ENCODE measurements at places on chromosomes 2 and 18.

DNA sequence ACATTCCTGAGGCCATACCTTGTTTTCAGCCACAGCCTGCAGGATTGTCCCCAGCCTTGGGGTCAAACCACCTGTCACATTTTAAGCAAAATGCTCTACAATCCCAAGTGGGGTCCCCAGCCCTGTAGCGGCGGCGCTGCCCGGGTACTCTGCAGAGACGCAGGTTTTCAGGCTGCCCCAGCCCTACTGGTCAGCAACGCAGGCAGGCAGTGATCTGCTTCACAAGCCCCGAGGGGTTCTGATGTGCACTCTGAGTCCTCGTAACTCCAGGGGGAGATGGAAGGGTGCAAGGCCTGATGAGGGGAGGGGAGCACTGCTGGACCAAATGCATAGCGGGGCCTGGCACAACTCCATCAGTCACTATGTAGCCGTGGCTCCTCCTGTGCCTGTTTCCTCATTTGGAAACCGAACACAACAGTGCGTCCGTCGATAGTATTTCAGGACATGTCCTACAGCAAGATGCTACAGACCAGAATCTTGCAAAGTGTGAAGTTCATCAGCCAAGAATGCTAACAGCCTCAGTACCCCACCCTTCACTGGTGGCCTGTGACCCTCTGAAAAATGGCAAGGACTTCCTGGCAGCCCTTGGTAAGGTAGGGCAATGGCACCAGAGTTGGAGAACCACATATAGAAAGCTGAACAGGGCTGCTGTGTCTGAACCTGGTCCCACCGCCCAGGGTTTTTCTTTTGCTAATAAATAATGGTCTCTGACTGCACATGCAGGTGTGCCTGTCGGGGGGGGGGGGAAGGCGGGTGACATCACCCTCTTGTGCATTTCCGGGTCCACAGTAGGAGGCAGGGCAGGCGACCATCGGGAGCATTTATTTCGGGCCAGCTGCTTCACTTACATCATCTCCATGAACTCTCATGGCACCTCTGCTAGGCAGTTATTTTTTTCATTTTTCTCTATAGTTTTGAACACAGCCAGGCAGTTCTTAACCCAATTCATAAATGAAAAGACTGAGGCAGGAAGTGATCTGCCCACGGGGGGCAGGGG, 50.6 kb upstream of the TFCP2L1 start:
- DNase-seq: no peak

DNA sequence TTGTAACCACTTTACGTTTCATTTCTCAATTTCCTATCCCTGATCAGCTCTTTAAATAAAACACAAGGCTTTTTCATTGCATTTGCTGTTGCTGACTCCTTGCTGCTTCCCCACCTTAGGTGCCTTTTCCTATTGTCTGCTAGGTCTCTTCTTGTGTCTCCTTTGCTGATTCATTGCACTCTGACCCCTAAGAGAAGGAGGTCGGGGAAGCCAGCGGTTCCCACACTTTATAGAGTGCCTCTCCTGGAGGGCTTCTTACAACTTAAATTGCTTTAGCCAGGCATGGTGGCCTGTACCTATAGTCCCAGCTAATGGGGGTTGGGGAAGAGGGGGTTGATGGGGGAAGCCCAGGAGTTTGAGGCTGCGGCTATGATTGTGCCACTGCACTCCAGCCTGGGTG, 495.0 kb downstream of the DLGAP1 start:
- no peak for DNase-seq

- DNase-seq: no peak
These were observed 41.2 kb downstream of the AKAIN1 start for GRCh38 chr18:5155907-5156287.

- no peak for DNase-seq
These were observed 357.0 kb upstream of the ID2 start for GRCh38 chr2:8324901-8325300.

- DNase-seq: no peak
These were observed 34.5 kb downstream of the INPP5D start for GRCh38 chr2:233094614-233095013.

DNA sequence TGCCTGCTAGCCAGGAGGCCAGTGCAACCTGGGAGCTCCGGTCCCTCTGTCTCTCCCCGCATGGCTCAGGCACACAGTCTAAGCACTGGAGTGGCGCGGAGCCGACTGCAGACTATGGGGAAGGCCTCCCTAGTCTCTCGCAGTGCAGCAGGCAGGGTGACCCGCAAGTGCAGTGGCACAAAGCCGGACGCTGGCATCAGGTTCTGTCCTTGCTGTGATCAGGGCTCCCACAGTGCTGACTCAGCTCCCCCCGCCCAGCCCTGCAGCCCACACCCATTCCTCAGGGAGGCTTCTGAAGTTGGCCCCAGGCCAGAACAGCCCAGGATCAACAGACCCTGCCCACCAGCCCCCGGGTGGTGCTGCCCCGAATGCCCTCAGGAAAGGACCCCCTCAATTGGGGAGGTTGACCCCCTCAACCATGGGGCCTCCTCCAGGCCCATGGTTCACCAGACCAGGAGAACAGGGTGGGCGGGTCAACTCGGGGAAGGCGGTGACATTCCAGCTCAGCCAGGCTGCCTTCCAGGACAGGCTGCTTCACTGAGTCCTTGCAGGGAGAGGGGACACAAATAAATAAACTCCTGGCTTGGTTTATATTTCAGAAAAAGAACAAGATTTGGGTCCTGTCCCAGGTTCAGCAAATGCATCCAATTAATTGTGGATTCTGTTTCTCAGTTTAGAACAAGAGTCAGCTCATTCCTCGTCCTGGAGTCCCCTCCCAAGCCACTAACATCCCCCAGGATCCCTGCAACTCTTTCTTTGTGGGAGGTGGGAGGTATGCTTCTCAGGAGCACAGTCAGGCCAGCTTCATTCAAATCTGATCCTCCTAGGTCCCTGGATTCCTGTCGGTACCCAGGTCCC, 12.2 kb downstream of the BIN1 start:
- DNase-seq: no peak

GRCh38 chr2:207892716-207893402, 123.2 kb upstream of the FZD5 start:
- no peak for DNase-seq

- no peak for DNase-seq
These were observed 7.1 kb upstream of the CRYGC start for GRCh38 chr2:208136716-208137094.
